Stimulated activated CD8-positive, alpha-beta memory T cell treated with anti-CD3 and anti-CD28 coated beads, Interleukin-7, amount 100 ng/mL, for 1 hour (primary cell): ENCODE measurements at places on chromosomes 5 and 9.

GRCh38 chr5:107365320-107366109 lies 305.2 kb downstream of the EFNA5 start:
- no peak for DNase-seq

DNA sequence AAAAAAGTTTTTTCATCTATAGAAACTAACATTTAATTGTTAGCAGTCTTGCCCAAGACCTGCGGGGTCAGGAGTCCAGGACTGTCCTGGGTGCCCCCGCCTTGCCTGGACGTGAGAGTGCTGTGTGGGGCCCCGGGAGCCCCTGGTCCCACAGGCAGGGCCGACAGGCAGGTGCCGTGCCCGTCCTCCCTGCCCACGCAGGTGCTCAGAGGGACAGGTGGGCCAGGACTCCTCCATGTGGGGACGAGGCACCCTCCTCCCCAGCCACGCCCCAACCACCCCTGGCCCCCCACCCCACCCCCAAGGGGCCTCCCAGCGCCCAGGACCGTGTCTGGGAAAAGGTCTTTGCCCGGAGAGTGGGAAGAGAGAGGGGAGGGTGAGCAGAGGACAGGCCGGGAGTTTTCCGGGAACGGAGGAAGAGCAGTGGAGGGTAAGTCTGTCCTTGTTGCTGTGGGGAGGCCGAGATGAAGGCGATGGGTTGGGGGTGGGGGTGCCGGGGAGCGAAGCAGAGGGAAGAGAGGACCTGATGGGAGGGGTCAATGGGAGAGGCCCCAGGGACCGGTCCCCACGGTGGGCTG lies 2.7 kb upstream of the LCN12 start:
- no peak for DNase-seq

DNA sequence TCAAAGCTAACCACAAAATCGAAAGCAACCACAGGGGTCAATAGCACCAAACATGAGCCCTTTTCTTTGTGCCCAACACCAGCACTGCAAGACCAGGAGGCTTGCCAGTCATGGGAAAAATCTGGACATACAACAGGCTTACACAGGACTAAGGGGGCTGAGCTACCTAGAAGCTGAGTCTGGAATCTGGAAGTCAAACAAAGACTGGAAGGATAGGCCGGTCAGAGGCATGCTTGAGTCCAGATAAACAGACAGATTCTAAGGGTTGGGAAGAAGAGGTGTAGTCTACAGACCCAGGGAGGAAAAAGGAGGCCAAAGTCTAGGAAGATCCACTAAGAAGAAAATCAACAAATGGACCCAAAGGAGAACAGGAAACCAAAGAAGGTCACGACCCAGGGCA lies 73.3 kb downstream of the MYO10 start:
- no peak for DNase-seq

GRCh38 chr9:88658311-88658822 lies 123.4 kb downstream of the NXNL2 start:
- no peak for DNase-seq

DNA sequence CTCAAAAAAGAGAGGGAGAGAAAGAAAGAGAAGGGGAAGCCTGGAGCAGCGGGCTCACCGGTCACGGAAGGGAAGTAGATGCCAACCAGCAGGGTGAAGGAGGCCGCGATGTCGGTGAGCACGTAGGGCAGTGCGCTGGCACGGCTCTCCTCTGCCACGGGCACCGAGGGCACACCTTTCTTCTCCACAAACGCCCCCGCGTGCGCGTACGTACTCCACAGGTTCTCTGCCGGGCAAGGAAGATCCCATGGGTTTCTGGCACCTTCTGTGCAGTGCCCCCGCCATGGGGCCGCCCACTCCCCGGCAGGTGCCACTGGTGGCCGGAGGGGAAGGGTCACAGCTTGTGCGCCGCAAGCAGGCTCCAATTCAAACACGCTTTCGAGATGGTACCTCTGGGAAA lies 30.3 kb downstream of the SLC12A7 start:
- no peak for DNase-seq

- DNase-seq: no peak
These were observed 1.7 kb upstream of the CNTRL start for GRCh38 chr9:121073038-121073437.

DNA sequence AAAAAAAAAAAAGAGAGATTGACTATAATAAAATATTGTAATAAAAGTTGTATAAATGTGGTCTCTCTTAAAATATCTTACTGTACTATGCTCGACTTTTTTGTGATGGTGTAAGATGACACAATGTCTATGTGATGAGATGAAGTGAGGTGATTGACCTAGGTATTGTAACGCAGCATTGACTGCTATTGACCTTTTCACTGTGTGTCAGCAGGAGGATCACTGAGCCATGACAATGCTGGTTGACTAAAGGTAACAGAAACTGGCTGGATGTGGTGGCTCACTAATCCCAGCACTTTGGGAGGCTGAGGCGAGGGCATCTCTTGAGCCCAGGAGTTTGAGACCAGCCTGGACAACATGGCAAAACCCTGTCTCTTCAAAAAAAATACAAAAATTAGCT lies 78.6 kb upstream of the MYO10 start:
- no peak for DNase-seq

DNA sequence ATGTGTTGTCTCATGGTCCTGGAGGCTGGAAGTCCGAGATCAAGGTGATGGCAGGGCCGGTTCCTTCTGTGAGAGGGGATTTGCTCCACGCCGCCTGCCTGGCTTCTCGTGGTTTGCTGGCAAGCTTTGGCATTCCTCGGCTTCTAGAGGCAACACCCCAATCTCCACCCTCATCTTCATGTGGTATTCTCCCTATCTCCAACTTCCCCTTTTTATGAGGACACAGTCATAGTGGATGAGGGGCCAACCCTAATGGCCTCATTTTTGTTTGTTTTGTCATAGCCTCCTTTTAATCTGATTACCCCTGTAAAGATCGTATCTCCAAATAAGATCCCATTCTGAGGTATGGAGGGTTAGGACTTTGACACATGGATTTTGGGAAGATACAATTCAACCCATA lies 41.7 kb upstream of the CLK4 start:
- DNase-seq: no peak

- DNase-seq: no peak
These were observed 151.8 kb upstream of the ADRA1B start for GRCh38 chr5:159764283-159765134.

GRCh38 chr9:99828417-99829176 lies 6.9 kb downstream of the NR4A3 start:
- no peak for DNase-seq

GRCh38 chr5:139593716-139594319 lies 32.7 kb downstream of the UBE2D2 start:
- no peak for DNase-seq

GRCh38 chr5:123718238-123718637 lies 206.3 kb downstream of the CSNK1G3 start:
- DNase-seq: no peak

DNA sequence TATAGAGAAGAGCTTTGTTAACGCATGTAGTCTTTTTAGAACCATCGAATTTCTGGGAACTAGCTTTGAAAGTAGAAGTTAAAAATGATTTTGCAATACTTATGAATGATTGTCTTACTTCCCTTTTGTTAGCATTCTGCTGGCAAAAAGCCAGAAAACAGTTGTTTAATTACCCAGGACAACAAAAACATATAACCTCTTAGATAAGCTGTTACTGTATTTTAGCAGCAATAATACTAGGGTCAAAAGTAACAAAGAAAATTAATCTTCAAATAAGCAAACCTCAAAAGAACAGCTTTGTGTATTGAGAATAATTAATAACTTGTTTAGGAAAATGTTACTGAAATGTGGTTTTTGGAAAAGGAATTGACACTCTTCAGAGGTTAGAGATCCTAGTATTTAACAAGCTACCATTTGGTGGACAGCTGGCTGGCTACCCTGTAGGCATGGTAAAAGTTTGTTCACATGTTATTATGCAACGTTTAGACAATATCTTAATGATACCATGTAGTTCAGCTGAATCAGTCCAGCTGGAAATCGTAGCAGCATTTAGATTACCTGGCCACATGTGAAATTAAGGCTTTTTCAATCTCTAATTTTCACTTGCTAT lies 3.8 kb downstream of the FGF10 start:
- no peak for DNase-seq

GRCh38 chr5:89232139-89232603 lies 349.2 kb upstream of the MEF2C start:
- no peak for DNase-seq

DNA sequence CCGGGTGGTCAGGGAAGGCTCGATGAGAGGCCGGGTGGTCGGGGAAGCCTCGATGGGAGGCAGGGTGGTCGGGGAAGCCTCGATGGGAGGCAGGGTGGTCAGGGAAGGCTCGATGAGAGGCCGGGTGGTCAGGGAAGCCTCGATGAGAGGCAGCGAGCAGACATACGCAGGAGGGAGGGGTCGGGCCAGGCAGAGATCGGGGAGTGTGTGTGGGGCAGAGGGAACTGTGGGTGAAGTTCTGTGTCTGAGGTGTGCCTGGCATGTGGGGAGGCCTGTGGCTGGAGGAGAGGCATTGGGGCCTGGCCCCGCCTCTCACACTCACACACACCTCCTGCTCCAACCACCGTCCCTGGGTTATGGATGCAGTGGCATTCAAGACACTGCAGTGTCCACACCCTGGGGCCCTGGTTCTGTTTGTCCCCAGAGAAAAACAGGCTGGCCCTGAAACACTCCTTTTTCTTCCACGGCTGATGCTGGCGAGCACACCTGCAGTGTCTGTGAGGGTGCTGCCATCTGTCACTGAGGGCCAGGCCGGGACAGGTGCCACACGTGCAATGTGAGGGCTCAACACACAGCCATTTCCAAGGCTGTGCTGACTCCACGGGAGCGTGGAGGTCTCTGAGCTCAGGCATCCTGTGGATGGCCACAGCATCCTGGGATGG lies 6.5 kb upstream of the PLEKHG4B start:
- DNase-seq: no peak

DNA sequence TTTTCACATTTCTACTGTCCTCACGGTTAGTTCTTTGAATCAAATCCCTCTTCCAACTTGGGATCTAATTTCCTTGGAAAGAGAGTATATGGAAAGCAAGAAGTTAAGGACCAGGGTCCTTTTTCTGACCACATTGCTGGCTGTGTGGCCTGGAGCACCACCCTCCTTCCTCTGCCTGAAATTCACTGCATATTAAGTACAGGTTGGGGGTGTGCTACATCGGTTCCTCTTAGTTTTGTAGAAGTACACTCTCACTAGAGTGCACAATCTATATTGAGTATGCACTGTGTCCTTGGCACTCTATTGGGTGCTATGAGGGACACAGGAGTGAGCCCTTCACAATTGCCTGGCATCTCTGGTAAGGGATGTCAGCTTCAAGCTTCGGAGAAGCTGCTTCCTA lies 53.8 kb upstream of the KLF9 start:
- DNase-seq: no peak

DNA sequence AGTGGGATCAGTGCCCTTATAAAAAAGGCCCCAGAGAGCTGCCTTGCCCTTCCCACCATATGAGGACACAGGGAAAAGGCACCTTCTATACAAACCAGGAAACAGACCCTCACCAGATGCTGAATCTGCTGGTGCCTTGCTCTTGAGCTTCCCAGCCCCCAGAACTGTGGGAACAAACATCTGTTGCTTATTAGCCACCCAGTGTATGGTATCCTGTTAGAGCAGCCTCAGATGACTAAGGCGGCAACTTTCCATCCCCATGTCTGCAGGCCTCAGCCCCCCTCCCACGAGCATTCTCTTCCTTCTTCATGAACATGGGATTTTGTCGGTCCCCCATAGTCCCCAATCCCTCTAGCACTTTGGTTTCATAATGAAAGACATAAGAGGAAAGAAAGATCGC lies 202.5 kb upstream of the GAS1 start:
- no peak for DNase-seq

GRCh38 chr9:34876096-34876495 lies 82.0 kb upstream of the PHF24 start:
- DNase-seq: no peak

DNA sequence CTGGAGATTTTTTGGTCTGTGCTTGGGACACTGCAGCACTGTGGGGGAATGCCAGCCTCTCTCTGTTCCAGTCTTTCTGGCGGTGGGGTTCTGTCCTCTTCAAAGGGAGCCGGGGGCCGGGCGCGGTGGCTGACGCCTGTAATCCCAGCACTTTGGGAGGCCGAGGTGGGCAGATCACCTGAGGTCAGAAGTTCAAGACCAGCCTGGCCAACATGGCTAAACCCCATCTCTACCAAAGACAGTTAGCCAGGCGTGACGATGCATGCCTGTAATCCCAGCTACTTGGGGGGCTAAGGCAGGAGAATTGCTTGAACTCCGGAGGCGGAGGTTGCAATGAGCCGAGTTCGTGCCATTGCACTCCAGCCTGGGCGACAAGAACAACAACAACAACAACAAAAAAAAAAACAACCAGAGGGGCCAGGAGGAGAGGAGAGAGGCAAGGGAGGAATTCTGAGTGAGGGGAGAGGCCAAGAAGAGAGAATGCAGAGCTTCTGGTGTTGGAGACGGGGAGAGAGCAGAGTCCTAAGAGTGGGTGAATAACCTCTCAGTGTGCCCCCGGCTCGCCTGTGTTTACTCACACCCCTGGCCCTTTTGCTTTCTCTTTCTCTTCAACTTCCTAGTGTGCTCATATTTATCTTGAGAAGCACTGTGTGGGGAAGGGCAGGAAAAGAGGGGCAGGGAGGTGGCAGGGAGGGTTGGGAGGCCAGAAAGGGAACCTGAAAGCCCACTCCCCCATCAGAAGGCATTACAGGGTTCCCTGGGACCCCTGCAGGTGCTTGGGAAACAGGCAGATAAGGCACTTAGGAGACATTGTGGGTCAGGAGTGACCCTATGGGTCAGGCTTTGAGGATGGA lies 3.2 kb upstream of the SET start:
- no peak for DNase-seq

DNA sequence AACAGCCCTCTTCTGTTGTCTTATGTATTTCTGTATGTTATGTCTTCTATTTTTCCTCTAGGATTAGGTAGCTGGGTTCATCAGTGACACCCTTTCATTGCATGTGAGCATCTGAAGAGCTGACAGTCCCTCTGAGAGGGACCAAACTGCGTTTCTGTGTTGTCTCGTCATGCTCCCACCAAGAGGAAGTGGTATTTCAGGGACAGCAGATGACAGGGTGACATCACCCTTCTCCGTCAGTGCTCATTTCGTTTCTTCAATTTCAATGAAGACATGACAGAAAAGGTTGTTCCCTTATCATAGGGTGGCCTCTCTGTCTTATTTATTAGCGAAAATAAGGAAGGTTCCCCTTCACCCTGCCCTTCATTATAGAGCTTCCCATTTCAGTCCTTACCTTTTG lies 225.9 kb upstream of the NR4A3 start:
- no peak for DNase-seq

GRCh38 chr5:142982821-142983200 lies 212.6 kb downstream of the ARHGAP26 start:
- no peak for DNase-seq

DNA sequence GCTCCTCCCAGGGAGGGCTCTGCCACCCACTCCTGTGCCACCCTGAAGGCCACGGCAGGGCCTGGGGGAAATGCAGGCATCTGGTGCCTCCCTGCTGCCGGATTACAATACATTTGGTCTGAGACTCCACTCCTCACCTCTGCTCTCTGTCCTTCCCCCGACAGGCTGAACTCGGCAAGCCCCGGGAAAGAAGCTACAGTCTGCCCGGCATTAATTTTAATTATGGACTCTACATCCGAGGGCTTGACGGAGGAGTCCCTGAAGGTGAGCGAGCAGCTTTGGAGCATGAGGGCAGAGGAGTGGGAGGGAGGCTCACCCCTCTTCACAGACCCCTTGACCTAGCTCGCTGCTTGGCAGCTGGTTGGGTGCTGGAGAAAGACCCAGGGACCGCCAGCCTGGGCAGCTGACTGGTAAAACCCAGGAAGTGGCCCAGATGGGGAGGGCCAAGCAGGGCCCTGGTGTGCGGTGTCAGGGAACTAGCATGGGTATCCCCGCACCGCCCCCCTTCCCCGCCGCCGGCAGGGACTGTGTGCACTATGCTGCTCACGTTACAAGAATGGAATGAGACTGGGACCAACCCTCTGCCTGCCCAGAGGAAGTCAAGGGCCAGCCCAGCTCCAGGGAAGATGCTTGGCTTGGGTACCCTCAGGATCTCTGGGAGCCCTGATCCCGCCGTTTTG lies 83.7 kb upstream of the BARHL1 start:
- DNase-seq: no peak
